ENCODE measurements at places on chromosomes 2 and 18.

DNA sequence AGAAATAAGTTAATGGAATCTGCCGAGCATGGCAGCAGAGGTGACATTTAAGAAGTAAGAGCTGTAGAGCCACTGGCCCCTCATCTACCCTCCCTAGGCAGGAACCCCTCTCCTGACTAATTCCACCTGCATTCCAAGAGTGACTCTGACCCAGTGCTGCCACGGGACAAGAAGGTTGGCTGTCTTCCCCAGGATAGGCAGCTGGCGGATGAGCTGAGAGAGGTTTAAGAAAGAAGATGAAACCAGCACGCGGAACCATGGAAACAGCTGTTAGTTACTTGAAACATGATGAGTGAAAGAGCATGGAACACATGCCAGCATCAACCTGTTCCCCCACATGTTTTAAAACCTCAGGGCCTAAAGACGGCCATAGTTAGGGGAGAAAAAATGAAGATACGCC is 74.1 kb downstream of the RND3 start:
- no peak for DNase-seq

DNA sequence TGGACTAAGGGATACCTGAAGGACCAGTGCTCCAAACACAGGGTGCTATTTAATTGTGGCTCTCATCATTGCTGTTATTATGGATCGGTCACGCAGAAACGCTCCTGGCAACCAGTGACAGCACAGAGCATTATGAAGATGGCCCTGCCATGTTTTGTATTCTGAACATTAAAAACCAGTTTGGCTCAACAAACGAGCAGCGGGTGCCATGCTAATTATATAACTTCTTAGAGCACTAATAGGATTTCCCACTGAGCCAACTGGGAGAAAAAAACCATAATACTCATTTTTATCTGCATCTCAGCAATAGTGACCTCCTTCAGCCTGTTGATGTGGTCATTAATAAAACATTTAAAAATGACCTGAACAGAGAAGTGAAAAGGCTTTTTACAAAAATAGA is 212.8 kb downstream of the STK39 start:
- no peak for DNase-seq

DNA sequence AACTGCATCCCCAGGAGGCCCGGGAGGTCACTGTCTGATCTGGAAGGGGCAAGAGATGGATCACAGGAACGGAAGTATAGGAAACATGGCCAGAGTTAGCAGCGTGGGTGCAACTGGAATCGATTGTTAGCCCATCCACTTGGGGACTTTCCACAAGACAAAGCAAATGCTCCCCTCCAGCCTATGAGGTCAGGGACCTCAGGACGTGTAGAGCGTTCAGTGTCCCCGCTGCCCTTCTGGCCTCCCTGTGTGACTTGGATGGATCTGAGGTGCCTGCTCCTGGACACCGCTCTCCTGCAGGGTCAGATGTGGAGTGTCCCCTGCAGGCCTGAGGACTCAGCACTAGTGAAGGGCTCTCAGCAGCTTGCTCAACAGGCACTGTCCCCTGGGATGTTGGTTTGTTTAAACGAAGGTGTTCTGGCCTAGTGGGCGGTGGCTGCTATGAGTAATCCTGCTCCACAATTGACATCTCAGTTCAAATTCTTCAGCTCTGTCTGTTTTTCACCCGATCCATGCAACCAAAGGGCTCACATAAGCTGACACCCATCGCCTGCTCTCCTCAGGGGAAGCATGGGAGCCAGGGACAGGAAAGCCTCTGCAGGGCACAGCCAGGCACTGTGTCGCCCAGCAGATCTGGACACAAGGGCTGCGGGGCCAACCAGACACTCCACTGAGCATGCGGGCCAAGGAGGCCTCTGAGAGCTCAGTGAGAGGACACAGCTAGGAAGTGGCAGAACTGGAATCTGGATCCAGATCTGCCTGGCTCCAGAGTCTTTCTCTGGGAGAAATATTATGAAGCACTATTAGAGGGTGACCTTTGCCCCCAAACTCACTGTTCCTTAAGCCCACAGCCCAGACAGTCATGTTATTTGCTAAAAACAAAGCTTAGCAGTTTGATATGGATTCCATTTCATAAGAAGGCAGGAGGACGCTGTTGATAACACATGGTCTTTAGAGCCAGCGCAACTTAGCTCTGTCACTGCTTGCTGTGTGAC is 78.5 kb downstream of the RHOB start:
- DNase-seq, result peak; percentile 48

DNA sequence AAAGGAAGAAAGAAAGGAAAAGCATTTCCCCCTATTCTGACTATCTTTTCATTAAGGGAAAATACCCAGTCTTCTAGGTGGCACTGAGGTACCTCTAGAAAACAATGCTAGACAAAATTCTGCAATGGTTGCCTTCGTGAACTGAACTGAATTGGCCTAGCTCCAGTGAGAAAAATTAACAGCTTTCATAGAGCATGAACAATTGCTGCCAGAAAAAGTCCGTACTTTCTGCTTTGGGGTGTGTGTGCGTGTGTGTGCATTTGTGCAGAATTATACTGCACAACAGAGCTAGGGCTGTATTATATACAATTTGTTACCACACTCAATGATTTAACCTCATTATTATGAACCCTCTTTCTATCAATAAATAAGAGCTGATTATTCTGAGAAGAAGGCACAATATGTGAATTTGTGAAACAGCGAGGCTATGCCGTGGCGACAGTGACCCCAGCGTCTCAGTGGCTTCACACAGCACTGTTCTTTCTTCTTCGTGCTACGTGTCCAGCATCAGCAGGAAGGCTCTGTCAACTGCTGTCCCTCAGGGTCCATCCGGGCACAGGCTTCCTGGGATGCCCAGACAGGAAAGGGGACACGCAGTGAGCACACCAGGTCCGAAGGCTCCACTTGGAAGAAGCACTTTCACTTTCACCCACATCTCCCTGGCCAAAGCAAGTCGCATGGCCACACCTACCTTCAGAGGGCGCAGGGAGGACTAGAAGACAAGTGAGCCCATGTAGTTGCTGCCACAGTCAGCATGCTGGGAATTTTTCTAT is 47.5 kb downstream of the PTGR3 start:
- DNase-seq, result no peak

GRCh38 chr2:215391531-215391930 is 44.3 kb downstream of the FN1 start:
- no peak for DNase-seq

- DNase-seq, result no peak
Observed at GRCh38 chr2:241443486-241444223, 64.7 kb downstream of the STK25 start.

DNA sequence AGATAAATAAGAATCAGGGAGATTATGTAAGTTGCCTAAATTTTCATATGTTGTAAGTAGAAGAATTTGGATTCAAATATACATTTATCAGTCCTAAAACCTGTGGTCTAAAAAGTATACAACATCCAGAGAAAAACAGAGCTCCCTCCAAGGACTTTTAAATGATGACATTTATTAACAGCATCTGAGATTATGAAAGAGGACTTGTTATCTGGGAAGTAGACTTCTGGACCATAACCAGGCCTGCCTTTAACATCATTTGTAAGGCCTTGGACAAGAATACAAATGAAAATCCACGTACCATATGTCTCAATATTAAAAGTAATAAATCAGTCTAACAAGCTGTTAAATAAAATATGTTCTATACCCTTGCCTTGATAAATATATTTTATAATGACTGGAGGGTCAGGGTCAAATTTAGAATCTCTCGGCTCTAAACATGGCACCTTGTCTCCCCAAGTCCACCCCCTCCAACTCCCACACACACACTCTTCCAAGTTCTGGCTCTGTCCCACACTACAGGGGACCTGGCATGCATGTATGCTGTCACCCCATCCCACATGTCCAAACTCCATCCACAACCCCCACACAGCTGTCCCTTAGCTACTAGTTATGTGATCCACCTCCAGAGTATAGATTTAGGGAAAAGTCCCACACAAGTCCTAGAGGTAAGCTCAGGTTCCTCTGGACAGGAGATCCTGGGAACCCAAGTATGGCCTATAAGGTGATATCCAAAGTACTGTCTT is 382.6 kb downstream of the CDH2 start:
- DNase-seq, result no peak

DNA sequence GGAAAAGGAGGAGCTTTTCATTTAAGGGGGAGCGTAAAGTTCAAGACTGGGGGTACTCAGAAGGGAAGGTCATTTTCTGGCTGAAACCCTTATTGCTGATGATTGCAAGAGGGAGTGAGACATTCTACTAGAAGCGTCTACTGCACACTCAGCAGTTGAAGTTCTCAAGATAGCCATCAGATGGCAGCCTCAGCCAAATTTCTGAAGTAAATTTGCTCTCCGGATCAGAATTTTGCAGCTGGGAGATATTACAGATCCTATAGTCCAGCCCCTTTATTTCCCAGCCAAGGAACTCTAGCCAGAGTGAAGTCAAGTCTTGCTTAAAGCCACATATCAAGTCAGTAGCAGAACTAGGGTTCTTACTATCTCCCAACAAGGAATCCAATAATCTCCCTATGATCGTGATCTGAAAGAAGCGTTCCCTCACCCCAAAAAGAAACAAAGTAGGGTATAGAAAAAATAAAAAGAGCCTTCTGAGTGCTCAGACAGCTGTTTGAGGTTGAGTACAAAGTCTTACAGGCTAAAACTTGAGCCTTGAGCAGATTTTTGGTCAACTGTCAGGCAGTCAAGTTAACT is 24.0 kb downstream of the RAX start:
- DNase-seq, result peak; percentile 33

GRCh38 chr2:2892892-2893291 is 484.7 kb downstream of the EIPR1 start:
- no peak for DNase-seq

- DNase-seq, result no peak
Observed at GRCh38 chr2:217562871-217563480, 439.8 kb downstream of the TNS1 start.

DNA sequence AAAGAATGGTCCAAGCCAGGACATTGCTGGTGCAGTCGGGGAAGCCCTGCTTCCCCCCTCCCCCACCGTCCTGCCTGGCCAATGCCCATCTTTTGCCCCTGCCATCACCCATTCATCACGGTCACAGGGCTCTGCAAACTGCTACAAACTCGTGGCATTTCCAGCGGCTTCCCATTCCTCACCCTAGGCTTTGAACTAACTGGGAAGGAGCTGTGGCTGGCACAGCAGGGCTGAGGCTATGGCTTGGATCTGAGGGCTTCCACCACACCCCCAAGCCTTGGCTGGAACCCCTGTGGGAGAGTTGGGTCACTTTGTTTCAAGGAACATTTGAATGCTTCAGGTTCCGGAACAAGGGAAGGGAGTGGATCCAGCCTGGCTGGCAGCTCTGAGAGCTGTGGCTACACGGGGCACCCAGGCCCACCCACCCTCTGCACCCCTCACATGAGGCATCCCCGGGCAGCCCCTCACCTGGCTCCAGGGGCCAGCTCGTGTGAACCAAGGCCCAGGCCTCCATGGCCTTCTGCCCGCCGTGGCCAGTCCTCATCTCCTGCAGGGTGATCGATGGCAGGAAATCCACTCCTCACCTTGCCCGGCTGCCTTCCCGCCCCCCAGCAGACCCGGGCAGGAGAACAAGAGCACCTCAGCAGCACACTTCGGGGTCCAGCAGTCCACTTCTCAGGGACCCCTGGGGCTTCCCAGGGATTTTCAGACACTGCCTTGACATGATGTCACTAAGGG is 58.8 kb upstream of the OTOS start:
- no peak for DNase-seq

- DNase-seq, result no peak
Observed at GRCh38 chr2:190379249-190379964, 28.7 kb upstream of the MFSD6 start.

DNA sequence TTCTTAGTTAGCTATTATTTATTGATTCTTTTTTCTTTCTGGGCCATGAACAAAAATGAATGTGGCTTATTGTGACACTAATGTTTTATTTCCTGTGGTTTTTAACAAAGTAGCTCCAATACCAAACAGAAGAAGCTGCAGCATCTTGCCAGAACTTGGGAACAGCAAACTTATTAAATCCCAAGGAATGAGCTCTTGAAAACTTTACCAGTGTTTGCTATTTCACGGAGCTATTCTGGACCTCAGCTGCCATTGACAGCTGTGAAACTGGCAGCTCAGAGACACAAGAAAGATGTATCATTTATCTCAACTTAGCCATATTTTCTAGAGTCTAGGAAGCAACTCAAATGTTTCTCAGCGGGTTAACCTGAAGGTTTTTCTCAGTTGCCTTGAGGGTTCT is 91.0 kb upstream of the NEUROD1 start:
- DNase-seq, result no peak

DNA sequence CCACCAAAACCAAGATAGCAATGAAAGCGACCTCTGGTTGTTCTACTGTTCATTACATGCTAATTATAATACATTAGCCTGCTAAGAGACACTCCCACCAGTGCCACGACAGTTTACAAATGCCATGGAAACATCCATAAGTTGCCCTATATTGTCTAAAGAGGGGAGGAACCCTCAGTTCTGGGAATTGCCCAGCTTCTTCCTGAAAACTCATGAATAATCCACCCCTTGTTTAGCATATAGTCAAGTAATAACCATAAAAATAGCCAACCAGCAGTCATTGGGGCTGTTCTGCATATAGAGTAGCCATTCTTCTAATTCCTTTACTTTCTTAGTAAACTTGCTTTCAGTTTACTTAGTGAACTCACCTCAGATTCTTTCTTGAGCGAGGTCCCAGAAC is 189.8 kb upstream of the SOX11 start:
- no peak for DNase-seq

GRCh38 chr2:191643429-191643828 is 34.5 kb upstream of the NABP1 start:
- no peak for DNase-seq

- DNase-seq, result no peak
Observed at GRCh38 chr18:35822413-35822812, 150.1 kb upstream of the RMP24 start.

GRCh38 chr2:134201533-134201932 is 52.3 kb upstream of the MGAT5 start:
- DNase-seq, result no peak
